ENCODE measurements at places on chromosomes 5 and 9. TPM values are rescaled to one million over a fixed set of nuclear protein-coding genes. Genes with fewer than 3 reads are reported as not detected.

- DNase-seq, result no peak
Measured at GRCh38 chr5:150604010-150604409, 36.5 kb upstream of the SYNPO start.

- no peak for DNase-seq
Measured at GRCh38 chr5:75856056-75856455, 138.8 kb upstream of the POC5 start.

Gene PTGS1
- not detected for total RNA-seq

Gene MAT2B
- total RNA-seq, result 116 TPM

Gene CDX1
- total RNA-seq, result not detected

DNA sequence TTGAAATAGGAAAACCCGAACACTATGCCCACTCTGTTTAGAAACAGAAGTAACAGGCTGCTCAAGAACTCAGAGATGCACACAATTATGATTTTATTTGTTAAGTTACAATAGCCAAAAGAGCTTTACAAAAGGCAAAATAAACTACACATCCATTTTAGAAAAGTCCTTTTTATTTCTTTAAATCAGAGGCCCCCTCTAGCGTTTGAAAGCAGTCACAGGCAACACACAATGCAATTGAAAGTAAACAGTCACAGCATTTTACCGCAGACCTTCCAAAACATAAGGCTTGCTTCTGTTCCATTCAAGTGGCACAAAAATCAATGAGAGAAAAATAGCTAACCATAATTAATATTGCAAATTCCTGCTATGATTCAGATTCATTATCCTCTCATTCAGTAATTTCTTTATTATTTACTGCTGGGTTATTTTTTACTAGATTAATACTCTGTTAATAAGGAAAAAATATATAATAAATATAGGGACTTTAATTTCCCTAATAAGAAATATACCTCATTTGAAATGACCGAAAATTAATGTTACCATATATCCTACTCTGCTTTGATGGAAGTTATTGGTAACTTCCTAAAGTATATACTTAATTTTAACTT is 78.3 kb downstream of the CEP120 start:
- DNase-seq, result peak; percentile 3

Gene PTGER4
- 4.0 TPM for total RNA-seq

- DNase-seq, result no peak
Measured at GRCh38 chr5:1634337-1634661, 110.5 kb upstream of the LPCAT1 start.

DNA sequence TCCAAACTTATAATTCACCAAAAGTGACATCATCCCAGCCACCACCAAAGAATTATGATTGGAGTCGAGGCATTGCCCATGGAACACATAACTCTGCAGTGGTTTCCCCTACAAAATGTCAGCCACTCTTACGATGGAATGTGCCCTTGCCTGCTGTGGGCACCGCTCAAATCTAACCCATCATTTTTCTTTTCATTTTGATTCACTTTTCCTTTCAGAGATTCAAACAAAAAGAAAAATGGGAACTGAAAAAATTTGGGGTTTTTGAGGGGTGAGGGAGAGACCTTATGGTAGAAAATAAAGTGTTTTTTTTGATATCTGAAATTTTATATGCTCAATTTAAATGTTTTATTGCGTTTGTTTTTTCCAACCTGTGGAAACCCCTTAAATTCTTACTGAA is 28.1 kb downstream of the SMARCA2 start:
- DNase-seq, result no peak

Gene WDR38
- total RNA-seq, result not detected

- no peak for DNase-seq
Measured at GRCh38 chr9:91765296-91765695, 184.7 kb downstream of the ROR2 start.

DNA sequence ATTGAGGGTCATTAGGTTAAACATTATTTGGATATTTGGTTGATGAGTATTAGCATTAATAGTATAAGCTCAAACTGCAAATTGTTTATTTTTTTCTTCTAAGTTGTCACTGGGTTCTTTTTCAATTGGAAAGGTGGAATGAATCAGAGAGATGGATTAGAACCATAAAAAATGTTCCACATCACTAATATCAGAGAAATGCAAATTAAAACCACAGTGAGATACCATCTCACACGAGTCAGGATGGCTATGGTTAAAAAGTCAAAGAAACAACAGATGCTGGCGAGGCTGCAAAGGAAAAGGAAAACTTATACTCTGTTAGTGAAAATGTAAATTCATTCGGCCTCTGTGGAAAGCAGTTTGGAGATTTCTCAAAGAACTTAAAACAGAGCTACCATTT is 122.8 kb downstream of the CCDC192 start:
- DNase-seq, result no peak

Gene SPATA31E1
- not detected for total RNA-seq

- no peak for DNase-seq
Measured at GRCh38 chr5:178426326-178427130, 163.7 kb downstream of the COL23A1 start.

- peak; percentile 52 for DNase-seq
Measured at GRCh38 chr5:95403996-95404395, 12.8 kb downstream of the FAM81B start.

DNA sequence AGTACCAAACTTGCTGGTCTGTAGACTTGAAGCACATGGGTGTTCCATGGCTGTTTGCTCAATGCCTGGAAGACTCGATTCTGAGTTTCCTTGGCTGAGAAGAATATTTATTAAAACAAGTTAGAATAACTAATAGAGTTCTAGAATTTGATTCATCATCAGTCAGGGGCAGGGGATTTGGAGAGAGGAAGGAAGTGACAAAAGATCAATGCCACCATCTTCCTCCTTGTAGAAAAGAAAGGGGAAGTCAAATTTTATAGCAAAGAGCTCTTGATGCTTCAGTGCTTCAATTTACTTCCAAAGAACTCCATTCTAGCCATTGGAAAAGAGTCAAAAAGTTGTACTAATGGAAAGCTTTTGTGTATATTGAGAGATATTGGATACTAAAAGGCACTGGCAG is 236.3 kb downstream of the MCTP1 start:
- no peak for DNase-seq

DNA sequence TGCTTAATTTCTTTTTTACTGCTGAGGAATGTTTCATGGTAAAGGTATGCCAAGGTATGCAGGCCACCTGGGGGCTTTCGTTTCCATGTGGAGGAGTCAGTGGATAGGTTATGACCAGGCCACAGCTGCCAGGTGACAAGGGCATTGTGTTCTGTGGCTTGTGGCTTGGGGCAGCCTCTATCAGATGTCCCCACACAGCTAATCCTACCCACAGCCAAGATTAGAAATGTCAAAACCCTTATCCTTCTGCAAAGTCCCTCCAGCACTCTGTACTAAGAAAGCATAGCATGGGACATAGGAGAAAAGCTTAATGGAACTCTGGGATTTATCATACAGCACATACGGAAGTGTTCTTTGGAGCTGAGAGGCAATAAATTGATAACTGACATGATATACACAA is 171.2 kb upstream of the S1PR3 start:
- DNase-seq, result no peak
